ENCODE measurements at places on chromosomes 2 and 18.

GRCh38 chr2:101089419-101089818 lies 61.8 kb downstream of the TBC1D8 start:
- no peak for DNase-seq

DNA sequence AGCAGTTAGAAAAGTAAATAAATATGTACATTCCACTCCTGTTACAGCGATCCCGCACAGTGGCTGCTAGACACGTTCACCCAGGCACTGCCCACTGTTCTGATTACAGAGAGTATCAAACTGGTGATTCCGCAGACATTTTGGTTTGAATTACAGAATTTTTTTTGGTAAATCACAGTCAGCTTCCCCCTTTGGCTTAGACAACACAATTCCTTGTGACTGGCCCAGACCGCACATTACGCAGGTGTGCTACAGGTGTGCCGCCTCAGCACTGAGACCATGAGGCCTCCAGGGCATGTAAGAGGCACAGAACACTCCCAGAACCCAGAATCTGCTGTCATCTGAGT lies 112.3 kb downstream of the PXDN start:
- DNase-seq: no peak

DNA sequence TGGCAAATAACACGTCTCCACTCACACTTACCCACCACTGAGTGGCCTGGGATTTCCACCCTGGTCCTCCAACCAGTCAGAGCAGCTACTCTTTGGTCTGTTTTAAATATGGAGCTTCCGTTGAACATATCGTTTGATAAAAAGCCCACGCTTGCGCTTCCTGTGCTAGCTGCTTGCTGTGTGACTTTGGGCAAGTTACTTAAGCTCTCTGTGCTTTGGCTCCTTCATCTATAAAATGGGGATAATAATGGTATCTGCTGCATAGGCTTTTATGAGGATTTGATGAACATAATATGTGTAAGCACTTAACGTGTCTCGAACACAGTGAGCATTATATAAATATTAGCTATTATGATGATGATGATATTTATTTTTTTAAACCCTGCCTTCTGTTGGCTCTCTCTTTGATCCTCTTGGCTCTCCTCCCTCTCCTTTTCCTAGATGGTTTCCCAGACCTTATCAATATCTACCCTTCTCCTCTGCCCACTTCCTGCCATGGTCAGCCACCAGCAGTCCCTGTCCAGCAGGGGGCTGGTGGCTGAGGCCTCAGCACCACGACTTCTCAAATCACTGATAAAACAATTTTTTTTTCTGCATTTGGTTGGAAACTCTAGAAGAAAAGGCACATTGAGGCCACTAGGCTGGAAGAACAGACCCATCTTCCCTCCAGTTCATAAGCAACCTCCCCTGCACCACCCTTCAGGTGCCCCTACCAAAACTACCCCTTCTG lies 191.9 kb downstream of the LOXHD1 start:
- DNase-seq: no peak

- peak; percentile 36 for DNase-seq
These were observed 81.2 kb upstream of the TXNDC2 start for GRCh38 chr18:9804517-9805104.

DNA sequence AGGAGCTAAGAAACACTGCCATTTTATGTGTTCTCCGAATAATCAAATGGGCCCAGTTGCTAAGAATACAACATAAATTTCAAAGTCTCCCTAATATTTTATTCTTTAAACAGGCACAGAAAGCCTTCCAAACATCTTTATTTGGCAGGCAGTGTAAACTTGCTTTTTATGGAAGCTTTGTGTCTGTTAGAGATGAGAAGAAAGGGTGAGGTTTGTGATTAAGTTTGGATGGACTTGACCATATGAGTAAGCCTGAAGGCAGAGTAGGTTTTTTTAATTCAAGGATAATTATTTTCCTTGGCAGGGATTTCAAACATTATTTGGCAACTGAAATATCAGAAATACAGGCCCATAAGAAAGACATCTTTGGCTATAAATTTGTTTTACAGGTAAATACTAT lies 62.9 kb downstream of the COX7A2L start:
- no peak for DNase-seq

DNA sequence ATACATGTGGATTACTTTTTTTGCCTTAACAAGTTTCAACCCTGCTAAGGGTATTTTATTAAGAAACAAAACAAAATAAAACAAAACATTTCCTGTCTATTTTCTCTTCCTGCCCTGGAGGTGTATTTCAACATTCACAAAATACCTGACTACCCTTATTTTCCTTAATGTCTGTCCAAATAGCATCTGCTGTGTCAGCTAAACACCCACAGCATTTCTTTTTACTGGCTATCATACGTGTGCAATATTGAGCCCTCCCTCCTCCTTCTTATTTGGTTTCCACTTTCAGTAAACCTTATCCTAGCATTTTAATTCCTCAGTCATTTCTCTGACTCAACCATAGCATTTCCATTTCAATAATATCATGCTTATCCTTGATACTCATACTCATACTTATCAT lies 1420.0 kb upstream of the ZEB2 start:
- no peak for DNase-seq

DNA sequence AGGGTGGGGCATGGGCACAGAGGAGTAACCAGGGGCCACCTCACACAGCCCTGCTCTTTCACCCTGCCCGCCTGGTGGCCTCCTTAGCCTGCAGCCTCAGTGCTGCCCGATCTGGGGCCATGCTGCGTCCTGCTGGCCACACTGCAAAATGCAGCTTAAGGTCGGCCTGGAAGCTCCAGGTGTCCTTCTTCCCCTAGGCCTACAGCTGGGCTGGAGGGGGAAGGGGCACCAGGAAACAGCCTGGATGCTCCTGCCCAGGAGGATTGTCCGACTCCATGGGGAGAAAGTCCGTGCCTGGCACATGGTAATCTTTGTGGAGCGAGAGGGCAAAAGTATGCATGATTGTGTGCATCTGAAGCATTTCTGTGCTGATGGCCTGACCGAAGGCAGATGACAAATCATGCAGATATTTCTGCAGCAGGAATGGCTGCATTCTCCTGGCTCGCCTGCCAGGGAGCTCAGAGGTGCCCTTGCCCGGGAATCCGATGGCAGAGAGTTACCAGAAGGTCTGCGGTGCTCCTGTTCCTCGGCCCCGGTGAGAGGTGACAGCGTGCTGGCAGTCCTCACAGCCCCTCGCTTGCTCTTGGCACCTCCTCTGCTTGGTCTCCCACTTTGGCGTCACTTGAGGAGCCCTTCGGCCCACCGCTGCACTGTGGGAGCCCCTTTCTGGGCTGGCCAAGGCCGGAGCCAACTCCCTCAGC lies 12.8 kb upstream of the ALPP start:
- no peak for DNase-seq

- no peak for DNase-seq
These were observed 16.9 kb upstream of the PAIP2B start for GRCh38 chr2:71243634-71244301.

DNA sequence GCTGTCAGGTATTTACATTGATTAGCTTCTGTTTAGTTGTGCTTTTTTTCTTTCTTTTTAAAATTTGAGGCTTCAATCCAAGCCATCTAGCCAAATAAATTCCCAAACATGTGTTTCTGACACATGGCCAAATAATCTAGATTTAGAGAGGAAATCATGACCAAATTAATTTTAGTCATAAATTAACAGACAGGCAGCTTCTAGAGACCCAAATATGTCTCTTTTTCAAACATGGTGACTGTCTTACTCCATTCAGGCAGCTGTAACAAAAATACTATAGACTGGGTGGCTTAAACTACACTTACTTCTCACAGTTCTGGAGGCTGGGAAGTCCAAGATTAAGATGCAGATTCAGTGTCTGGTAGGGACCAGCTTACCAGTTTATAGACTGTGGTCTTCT lies 23.2 kb upstream of the NAB1 start:
- no peak for DNase-seq

- DNase-seq: no peak
These were observed 244.3 kb upstream of the PXDN start for GRCh38 chr2:1988594-1988993.

DNA sequence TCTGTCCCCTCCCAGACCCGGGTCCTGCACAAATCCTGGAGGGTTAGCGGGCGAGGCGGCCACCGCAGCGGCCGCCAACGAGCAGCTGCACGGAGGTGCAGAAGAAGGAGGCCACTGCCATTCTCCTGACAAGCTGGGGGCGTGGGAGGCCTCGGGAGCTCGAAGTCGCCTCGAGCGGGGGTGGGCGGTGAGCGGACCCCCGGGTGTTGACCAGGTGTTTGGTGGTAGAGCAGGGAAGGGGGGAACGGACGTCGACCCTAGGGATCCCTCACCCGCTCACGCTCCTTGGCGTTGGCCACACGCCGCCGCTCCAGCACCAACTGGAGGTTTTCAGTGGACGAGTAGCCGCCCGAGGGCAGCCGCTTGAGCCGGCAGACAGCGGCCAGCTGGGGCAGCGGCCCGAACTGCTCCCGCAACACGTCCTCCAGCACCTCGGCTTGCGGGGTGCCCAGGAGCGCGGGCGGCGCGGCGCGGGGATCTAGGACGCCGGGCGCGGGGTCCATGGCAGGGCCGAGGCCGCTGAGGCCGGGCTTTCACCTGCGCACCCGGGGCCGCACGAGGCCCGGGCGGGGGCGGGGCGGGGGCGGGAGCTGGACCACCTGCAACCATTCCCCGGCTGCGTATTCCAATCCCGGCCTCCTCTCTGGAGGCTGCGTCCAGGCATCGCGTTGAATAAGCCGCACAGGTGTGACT lies at the start of gene FIGLA:
TSS of gene FIGLA (minus strand) at position 508 of the 693 bp plus-strand sequence. CDS start at position 503, 5 bp downstream.
- DNase-seq: no peak

GRCh38 chr2:121521359-121521758 lies 9.3 kb upstream of the RNU4ATAC start:
- DNase-seq: no peak

GRCh38 chr2:54047091-54047490 lies 68.3 kb upstream of the ACYP2 start:
- DNase-seq: no peak

DNA sequence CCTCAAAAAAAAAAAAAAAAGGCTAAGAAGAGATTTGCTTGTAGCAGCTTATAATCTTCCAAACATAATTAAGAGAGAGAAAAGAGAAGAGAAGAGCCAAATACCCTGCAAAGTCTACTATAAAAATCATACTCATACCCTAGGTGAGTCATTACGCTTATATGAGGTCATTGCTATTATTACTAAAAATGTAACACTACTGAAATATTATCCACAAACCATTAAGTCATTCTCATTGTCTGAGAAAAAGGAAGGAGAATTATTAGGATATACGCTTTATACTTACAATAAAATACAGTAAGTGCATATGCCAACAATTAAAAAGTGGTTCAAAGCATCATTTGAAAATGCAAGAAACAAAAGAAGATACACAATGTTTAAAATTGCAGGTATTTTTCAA lies 66.5 kb downstream of the COLEC12 start:
- DNase-seq: no peak

- DNase-seq: peak; percentile 28
These were observed 77.7 kb upstream of the APCDD1 start for GRCh38 chr18:10376731-10377130.

GRCh38 chr2:130798472-130799218 lies 38.1 kb upstream of the ARHGEF4 start:
- peak; percentile 90 for DNase-seq

- DNase-seq: no peak
These were observed 74.4 kb upstream of the YWHAQ start for GRCh38 chr2:9705196-9705595.

- no peak for DNase-seq
These were observed 50.6 kb downstream of the COL5A2 start for GRCh38 chr2:189128970-189129369.

GRCh38 chr2:48717846-48718245 lies 37.7 kb downstream of the LHCGR start:
- DNase-seq: no peak

DNA sequence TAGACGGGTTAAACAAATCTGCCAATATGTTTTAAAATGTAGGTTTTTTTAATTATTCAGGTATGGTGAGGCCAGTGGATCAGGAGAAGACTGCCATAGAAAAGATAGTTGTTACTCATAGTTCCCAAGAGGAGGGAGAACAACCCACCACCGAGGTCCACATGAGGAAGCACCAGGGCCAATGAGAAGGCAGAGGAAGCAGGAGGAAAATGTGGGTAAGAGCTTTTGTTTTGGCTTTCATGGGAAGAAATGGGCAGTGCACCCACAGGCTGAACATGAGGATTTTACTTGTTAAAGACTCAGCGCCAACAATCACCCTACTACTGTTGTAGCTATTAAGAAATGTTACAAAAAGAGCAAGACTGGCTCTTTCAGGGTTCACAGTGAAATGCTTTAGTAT lies 191.8 kb upstream of the HNMT start:
- no peak for DNase-seq

DNA sequence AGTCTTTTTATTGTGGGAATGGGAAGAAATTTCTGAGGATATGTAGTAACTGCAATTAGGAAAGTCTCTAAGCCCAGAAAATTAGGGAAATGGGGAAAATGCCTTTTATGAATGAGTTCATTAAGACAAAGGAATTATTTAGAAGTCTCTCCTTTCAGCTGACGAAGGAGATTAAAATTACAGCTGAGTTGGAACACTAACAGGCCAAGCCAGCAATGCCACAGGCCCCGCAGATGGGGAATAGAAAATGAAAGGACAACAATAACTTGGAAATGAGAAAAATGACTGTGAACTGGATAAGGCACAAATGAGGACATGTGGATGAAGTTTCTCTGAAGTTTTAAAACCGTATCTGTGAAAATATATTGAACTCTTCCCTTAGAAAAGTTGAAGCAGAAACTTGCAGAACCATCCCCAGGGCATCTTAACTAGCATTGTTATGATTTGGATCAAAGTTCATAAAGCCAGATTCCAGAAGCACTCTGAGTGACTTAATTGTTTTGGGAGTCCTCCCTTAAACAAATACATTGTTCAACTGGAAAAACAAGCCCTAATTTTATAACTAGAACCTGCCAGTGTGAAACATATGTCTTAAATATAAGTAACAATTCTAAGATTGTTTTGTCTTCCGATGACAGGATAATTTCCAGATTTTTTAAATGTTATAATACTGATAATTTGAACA lies 51.3 kb downstream of the C2orf76 start:
- no peak for DNase-seq

DNA sequence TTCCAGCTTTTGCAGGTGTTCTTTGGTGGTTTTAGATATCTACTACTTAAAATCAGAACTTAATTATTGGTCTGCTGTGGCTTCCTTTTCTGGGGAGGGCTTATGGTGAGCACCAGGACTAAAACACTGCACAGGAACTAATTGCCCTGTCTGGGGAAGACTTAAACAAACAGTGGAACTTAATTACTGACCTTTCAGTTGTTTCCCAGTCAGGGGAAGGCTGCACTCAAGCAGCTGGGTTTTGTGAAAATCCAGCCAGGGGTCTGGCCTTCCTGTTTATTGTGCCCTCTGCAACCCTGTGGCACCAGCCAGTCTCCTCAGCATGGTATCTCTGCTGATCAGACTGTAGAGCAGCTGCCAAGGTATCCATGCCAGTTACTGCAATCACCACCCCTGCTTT lies 398.2 kb downstream of the ADCYAP1 start:
- DNase-seq: no peak

DNA sequence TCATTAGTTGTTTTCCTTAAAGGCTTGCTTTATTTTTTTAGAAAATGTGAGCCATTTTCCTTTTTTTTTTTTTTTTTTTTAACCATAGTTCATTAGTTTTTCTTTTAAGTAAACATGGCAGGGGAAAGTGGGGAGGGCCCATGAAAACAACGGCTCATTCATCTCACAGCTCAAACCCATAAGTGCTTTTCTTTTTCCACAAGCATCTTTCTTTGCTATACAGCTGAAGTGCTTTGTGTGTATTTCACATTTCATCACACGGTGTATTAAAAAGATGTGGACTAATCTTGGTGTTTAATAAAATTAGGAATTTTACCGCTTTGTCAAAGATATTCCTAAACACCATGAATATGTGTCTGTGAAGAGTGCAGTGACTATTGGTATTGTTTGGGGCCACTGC lies 41.6 kb downstream of the RHBDD1 start:
- DNase-seq: no peak

- DNase-seq: no peak
These were observed 234.1 kb downstream of the MYT1L start for GRCh38 chr2:2096803-2097464.

Measured in NCI-H1417 (cell line).